Activated T-cell treated with anti-CD3 and anti-CD28 coated beads, Interleukin-2, amount 50 U/mL, for 4 hours (primary cell): ENCODE measurements at places on chromosomes 3 and 15. TPM values are rescaled to one million over a fixed set of nuclear protein-coding genes. Genes with fewer than 3 reads are reported as not detected.

DNA sequence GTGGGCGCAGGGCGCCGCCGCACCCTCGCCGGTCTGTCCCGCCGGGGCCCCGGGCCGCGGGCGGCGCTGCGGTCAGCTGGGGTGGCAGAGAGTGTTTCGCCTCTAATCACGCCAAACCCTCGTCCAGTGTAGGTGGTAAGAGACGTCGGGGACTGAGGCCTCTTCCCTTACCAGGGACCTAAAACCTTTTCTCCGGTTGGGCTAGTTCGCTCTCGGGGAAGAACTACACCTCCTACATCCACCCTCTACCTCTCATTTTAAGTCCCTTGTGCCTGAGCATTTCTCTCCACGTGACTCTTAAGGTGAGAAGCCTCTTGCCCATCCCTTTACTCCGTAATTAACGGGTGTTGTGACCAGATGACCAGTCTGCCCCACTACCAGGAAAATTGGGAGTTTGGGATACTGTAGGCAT lies 520 bp downstream of the TMEM42 start:
- no peak for DNase-seq

DNA sequence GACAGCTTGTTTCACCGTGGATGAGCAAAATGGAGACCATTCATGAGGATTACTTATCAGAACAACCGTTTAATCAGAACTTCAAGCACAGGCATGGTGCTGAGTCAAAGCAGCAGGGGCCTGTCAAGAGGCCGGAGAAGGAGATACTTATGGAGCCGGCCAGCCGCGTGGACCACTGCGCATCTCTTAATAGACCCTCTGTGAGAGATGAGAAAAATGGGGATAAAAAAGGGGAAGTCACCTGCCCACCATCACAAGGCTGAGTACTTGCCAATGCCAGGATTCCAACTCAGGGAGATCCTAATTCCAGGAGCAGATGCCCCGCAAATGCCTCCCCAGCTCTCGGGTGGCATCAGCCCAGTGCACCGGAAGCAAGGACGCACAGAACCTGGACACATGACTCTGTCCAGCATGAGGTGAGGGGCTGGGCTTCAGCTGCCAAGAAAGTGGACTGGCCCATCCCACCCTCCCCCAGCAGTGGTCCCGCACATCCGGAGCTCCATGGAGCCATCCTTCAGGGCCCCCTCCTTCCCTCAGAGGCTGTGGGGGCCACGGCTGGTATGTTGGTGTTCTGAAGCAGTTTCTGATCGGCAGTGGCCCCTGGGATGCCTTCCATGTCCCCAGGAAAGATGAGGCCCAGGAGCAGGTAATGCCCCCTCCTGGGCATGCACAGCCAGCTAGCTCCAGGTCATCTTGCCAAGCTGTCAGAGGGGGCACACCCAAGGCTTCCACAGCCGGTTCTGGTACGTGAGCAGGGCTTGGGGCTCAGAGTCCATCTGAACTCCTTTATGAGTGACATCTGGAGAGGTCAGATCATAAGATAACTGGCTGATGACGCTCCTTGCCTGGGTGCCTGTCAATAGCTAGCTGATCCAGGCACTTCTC lies 143.8 kb downstream of the ATP10A start:
- no peak for DNase-seq

GRCh38 chr3:25036633-25037032 lies 391.4 kb upstream of the RARB start:
- DNase-seq = no peak

DNA sequence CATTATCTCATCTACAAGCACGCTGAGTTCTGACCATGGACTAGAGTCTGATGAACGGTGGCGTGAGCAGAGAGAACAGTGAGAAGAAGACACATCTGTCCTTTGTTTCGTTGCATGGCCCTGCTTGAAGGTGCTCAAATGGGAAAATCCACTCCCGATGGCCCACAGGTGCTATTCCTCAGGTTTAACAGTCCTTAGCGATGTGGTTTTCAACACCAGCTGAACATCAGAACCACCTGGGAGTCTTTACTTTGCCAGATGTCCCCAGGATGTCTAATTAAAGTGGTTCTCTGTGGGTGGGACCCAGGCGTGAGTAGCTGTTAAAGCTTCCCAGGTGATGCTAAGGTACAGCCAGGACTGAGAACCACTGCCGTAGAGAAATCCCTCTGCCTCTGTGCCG lies 13.0 kb downstream of the ADAMTS17 start:
- no peak for DNase-seq

The CCR2 gene
- 0.18 TPM for total RNA-seq

The NR1I2 gene
- 0.76 TPM for total RNA-seq

DNA sequence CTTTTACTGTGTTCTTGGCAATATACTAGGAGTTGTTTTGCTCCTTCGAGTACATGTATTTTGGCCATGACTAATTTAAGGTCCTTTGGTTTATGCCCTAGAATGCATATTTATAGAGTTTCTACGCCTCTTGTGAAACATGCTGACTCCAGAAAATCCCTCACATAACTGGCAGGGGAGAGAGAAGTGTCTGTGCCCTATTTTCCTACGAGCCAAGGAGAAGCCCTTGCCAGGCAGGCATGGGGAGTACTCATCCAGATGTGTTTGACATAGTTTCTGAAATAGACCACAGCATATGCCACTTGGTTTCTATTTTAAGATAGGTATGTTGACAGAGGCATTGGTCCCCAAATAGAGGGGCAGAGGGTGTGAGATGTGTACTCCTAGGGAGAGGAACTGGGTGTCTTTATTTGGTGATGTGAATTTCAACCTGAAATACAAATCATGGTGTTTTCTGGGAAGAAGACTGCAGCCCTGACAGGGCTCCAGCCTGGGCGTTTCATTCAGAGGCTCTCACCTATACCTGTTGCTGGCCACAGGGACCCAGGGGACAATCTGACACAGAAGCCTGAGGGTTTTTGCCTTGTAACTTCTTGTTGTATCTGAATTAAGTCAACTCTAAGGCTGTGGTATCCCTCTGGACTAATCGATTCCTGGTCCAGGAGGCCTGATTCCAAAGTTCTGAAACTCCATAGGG lies 267.8 kb upstream of the C2CD4B start:
- DNase-seq = no peak

DNA sequence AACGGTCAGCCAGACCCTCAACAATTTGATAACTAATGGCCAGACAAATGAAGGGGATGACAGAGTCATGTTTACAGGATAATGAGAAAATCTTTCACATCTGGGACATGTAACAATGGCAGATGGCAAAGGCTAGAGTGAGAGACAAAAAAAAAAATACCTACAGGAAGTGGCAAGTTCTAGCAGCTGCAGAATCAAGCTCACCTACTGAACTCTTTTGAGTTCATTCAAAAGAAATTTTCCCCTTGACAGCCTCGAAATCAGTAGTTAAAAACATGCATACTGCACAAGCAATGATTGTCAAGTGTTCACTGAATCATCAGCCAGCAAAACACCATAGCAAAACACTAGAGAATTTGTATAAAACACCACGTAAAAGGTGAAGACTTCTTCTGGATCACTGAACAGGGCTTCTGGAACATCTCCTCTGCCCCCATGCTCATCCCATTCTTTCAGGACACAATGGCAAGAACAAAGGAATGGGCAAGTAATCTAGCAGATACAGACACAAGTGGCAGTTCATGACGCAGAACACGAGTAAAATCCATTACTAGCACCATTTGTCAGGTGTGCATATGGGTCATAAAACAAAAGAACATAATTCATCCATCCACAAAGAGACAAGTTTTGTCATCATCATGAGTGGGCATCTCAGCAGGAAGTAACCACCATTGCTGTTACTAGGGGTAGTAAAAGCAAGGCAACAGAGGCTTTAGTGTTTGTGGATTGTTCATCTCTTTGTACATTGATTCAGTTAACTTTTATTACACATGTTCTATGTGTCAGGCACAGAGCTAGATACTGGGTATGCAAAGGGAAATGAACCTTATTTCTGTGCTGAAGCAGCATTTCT lies 13.8 kb upstream of the KCNMB2 start:
- DNase-seq = no peak

- no peak for DNase-seq
Measured at GRCh38 chr3:143875546-143875945, 27.3 kb upstream of the SLC9A9 start.

DNA sequence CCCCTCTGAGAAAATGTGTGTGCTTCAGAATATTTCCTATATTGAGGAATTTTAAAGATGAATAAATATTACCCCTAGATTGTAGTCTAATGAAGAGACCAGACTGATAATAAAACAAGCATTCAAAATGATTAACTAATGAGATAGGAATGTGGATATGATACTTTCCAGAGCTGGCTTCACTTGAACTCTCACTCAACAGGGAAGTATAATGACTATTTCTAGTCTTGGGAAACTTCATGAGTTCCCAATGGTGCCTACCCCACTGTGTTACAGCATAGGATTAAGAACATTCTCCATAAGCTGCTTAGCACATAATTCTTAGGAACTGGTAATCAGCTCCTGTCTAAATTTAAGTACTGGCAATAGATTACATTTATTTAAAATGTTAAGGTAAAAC lies 261.5 kb upstream of the ZNF385D start:
- DNase-seq = no peak

The MKRN2 gene
- total RNA-seq = 37.8 TPM

DNA sequence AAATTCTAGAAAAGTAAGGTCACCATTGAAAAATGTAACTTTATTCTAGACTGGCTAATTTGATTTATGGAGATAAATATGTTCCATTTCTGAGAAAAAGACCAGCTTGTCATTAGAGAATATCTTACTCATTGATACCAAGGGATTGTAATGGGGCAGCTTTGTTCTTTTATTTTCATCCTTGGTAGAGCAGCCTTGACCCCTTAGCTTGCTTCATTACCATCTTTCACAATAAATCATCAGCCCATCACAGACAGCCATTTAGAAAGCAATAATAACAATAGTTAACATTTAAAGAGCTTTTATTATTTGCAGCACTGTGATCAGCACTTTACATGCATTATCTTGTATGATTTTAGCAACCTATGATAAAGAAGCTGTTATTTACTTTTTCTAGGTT lies 253.6 kb downstream of the C3orf38 start:
- DNase-seq = no peak

The GRAMD2A gene
- total RNA-seq = not detected

- DNase-seq = no peak
Measured at GRCh38 chr3:161069511-161070251, 35.5 kb downstream of the B3GALNT1 start.

GRCh38 chr15:40450047-40450446 lies 9.3 kb downstream of the BAHD1 start:
- DNase-seq = no peak

- no peak for DNase-seq
Measured at GRCh38 chr3:49053543-49053942, 24.3 kb upstream of the IMPDH2 start.

DNA sequence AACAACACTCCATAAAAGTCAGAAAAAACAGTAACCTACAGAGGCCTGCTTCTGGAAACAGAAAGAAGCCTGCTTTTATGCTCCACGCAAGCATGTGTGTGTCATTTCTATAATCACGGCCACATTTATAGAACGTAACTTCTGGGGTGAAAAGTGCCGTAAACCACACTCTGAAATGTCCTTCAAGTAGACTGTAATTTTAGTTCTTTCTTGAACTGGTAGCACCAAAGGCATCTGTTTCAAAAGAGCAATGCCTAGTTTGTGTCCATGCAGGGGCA lies 19.5 kb upstream of the CMTM7 start:
- no peak for DNase-seq

The C2CD4A gene
- total RNA-seq = 1.0 TPM

- no peak for DNase-seq
Measured at GRCh38 chr3:127209155-127209839, 16.4 kb downstream of the PRR23E start.

DNA sequence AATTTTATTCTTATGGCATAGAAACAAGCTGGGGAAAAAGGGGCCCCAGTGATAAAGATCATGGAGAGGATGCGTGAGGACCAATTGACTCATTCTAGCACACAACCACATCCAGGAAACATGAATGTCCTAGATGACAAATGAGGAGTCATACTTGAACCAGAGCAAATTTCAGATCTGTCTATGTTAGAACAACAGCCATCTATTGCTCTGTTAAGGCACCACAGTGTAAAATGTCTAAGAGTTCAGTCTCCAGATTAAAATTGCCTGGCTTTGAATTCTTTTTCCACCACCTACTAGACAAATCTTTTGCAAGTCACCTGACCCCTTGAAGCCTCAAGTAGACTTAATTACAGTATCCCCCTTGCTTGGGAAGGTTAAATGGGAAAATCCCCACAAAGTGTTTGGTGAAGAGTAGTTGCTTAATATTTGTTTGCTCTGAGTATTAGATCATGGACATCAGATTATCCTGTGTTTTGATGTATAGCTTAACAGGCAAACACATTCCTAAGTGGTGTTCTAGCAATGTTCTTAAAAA lies 258.7 kb upstream of the TGFBR2 start:
- peak; percentile 14 for DNase-seq

DNA sequence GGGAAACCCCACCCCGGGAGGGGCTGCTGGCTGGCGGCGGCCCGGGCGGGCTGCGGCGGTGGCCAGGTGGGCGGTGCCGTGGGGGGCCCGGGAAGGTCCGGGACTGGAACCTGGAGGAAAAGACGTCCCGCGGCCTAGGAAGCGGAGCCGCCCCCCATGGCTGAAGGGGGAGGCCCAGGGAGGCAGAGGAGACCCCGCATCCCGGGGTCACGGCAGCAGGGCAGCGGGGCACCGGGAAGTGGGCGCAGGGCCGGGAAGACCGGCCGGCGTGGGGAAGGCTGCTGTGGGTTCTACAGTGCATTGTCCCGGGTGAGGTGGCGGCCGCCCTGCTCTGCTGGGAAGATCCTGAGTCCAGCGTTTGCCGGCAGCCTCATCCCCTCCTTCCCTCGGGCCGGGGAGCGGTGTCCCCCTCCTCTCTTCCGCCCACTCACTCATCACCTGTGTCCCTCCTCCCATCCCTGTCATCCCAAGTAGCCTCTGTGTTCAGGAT lies 525 bp upstream of the FSTL1 start:
- no peak for DNase-seq

DNA sequence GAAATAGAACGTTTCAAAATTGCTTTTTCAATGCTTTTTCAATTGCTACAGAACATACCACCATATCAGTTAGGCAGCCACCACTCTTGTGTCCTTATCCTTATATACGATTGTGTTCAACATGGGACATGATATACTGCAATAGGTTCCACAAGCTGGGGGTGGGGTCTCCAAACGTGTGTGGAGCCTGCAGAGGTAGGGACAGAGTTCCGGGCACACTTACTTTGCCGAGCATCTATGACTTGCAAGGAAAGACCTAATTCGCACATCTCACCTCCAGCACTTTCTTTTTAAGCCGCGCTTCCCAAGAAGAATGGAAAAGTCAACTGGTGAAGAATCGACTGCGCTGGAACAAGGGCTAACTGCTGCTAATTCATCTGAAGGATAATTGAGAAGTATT lies 39.6 kb upstream of the SFMBT1 start:
- DNase-seq = no peak
